Substantia nigra (tissue), 51 donors: ENCODE measurements at places on chromosomes 1 and 21.

DNA sequence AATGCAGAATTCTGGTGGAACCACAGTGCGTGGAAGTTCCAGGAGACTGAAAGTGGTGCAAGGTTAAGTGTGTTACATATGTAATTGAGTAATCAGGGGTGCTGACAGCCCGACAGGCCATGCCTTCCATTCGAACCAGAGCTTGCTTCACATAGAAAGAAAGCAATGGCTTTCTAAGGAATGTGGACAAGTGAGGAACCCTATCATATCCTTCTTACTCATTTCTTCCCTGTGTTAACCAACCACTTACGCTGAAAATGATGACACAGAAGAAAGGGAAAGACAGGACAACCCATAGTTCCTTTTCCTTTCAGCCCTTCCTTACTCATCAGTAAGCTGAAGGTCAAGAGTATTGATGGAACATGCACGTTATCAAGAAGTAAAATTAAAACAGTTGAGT lies 48.1 kb upstream of the KCNA3 start:
- no peak for DNase-seq

- DNase-seq = no peak
Measured at GRCh38 chr1:115647919-115648650, 6.3 kb downstream of the VANGL1 start.

DNA sequence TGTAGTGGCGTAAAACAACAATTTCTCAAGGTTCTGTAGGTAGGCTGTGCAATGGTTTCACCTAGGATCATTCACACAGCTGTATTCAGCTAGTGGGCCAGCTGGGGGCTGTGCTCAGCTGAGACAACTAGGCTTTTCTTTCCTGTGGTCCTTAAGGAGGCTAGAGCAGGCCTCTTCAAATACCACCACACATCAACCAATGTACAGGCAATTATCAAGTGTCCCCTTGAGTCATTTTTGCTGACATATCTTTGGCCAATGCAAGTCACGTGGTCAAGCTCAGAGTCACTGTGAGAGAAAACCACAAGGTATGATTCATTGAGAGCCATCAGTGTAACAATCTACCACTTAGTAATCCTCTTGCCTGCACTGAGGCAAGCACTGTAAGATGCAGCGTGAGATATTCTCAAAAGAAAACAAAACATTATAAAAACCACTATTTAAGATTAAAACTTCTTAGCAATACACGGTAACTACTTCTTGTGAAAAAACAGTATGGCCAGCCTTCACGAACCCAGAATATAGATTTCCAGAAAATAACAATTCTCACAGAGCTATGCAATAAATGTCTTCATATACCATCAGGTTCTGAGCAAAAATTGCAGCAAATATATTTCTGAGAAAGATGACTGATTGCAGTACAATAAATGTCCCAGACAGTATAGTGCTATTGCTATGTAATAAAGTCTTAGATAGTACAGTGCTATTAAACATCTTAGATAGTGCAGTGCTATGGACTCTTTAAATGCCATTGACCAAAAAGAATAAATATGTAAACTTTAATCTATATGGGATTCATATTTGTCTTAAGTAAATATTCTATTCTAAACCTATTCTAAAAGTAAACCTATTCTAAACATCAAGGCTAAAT lies 55.3 kb downstream of the NME7 start:
- DNase-seq = no peak

DNA sequence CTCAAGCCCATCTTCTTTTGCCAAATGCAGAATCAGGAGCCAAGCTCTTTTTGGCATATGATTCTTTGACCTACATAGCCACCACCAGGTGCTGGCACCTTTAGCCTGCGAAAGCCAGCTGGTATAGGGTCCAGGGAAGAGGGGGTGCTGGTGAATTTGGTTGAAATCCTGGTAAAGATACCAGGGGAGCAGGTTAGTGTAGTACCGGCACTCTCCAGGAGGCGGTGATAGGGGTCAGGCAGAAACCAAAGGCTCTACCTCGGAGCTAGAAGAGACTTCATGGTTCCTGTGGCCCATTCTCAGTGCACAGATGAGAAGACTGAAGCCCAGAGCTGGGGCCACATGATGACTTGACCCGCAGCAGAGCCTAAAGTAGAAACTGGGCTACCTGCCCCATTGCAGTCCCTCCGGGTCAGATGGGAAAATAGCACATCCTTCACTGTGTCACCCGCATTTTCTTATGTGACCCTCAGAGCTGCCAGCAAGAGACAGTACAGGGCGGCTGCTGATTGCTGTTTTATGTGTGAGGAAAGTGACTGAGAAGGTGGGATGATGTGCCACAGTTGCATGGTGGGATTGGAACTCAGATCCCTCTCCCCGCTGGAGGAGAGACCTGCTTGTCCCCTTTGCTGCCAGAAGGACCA lies 36.0 kb upstream of the IL19 start:
- no peak for DNase-seq

DNA sequence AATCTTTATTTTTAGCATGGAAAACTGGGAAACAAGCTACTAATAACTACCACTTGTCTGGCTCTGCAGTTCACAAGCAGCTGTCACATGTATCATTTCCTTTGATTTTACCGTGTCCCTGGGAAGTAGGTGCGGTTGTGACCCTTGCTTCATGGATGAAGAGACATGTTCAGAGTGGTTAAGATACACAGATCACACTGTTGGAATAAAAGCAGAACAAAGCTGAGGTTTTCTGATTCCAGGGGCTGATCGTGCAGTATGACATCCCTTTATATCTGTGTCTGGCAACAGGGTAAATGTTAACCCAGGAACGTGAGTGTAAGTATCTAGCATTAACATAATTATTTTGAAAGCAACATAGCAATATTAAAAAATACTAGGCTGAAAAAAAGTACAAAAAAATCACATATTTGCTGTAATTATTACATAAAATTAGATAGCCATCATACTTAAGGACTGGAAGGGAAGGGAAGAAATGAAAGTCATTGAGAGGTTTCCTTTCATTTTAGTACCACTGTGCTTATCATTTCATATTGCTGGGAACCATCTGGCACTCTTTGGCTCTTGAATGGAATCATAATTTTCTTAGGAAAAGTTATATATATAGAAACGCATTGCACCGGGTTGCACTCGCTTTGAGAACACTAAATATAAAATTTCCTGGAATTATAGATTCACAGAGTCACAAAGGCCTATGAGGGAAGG lies 62.8 kb upstream of the PAXBP1 start:
- DNase-seq = no peak

GRCh38 chr1:227895828-227896685 lies 51.7 kb downstream of the WNT9A start:
- peak; percentile 39 for DNase-seq

DNA sequence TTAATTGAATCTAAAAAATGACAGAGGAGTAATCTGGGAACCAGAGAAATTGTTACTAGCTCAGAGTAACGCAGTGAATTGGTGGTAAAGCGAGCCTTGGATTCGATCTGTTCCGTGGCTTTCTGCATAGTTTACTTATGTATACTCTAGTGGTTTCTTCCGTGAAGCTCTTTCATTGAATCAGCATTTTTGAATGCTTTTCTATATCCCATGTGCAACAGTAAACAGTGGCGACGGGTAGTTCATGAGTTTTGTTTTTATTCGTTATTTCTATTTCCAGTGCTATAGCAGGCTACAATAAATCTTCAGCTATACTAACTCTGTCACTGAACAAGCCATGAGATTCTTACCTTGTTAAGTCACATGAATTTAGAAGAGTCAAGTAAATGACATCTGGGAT lies 14.5 kb upstream of the MAP3K7CL start:
- DNase-seq = no peak

DNA sequence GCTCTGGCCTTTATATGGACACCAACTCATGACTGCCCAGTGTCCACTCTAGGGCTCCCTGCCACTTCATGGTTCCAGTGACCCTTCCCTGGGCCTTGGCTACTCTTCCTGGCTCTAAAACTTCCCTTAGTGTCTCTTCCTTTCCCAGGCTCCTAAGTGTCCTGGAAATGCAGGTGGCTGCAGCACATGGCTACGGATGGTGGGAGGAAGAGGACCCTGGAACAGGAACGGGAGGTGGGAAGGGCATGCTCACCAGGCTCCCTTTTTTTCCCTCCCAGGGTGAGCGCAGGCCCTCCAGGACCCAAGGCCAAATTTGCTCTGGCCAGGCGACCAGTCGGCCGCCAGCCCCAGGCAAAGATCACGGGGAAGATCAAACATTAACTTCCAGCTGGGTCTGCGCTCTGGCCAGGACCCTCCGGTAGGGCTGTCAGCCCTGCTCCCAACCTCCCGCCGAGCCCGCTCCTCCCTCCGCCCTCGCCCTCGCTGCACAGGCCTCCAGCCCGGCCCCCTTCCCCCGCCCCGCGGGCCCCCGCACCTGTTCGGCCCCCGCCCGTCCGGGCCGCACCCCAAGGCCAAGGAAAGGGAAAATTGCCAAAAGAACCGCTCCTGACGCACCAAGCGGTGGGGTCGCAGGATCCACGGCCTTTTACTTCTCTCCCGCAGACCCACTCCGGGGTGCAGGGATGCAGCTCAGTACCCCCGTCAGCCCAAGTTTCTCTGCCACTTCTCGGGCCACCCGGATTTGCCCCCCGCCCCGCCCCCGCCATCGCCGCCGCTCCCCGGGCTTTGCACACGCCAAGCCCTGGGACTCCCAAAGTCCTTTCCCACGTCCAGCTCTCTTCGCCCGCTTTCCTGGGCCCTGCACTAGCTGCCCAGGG lies 894 bp downstream of the TCEA3 start:
- DNase-seq = no peak
